ENCODE measurements at places on chromosomes 5 and 9.

- peak; percentile 92 for DNase-seq
Measured at GRCh38 chr9:131402738-131403492, 9.0 kb downstream of the PRRC2B start.

DNA sequence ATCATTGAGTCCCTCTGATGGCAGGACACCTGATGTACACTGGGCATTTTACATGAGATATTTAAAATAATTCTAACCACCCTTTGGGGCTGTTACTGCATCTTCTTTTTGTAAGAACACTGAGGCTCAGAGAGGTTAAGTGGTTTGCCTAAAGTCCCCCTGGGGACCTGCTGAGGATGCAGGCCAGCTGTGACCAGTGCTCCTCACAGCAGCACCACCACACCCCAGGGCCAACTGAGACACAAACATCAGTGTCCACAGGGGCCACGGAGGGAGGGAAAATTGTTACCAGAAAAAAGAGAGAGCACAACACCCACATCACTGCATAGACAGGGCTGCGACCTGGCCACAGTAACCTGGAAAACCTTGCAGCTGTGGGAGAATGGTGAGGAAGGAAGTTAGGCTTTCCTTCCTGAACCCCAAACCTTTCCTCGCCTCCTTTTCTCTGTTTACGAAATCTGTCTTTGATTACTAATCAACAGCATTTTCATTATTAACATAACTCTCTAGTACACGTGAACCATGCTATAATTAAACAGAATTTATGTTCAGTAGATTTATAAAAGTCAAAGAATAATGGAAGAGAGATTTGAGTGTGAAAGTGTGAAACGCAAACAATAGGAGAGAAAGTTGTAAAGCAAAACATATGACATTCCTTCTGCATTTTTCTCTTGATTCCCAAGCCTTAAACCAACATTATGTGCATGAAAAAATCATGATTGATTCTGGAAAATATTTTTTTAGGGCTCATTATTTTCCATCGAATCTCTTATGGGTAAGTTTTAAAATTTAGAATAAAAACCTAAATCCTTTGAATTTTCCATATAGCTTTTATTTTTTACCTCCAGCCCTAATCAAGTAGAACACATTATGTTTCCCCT lies 228.1 kb upstream of the DAPK1 start:
- peak; percentile 54 for DNase-seq

- no peak for DNase-seq
Measured at GRCh38 chr5:61465066-61465465, 133.0 kb downstream of the ZSWIM6 start.

- DNase-seq = no peak
Measured at GRCh38 chr9:257957-258356, 43.3 kb downstream of the DOCK8 start.

DNA sequence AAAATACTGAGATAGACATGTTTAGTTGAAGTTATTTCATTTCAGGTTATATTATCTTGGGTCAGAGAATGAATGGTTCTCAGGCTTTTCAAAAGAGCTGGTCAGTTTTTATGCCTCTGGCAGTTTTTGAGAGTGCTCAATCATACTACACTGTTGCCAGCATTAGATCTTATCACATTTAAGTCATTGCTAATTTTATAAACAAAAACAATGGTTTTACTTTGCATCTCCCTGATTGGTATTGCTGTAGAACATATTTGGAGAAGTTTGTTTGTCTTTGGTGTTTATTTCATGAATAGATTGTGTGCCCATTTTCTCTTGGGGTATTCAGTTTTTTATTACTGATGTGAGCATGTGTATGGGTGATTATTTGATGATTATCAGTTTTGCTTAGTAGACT lies 1.5 kb downstream of the CATSPER3 start:
- peak; percentile 18 for DNase-seq

- DNase-seq = peak; percentile 91
Measured at GRCh38 chr5:154205441-154206117, 15.0 kb downstream of the GALNT10 start.

DNA sequence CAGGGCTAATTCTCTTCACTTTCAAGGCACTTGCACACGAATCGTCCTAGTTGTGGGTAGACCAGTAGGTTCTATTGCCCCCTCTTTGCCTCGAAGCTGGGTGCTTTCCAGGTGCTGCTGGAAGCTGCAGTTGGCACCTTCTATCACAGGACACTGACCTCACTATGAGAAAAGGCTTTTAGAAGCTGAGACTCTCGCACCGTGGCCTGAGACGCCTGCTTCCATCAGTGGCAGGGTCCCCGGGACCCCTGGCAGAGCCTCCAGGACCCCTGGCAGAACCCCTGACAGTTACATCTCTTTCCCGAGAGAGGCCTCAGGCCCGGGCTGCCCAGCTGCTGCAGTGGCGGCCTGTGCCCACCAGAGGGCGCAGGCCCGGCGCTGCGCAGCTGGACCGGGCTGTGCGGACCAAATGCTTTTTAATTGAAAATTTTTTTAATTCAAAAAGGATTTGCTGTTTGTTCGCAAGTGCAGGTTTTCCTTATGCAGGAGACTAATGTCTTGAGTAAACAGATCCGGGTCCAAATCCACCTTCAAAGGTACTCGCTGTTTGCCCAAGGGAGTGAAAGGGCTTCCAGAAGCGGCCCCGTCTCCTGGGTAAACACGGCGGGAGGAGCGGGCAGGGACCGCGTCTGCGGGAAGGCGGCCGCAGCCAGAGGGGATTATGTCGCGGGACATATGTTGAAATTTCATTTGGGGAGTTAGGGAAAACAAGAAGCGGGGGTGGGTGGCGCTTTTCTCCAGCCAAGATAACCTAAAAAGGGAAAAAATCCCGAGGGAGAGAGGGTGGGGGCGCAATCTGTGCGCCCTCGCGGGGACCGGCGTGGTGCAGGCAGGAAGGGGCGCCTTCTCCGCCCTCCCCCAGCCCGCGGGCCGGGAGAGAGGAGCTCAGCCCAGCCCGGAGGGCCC lies 114.5 kb upstream of the LMX1B start:
- DNase-seq = peak; percentile 46
